ENCODE measurements at places on chromosomes 7 and 10.

GRCh38 chr7:135669774-135670173 is 7.5 kb downstream of the STMP1 start:
- no peak for DNase-seq

DNA sequence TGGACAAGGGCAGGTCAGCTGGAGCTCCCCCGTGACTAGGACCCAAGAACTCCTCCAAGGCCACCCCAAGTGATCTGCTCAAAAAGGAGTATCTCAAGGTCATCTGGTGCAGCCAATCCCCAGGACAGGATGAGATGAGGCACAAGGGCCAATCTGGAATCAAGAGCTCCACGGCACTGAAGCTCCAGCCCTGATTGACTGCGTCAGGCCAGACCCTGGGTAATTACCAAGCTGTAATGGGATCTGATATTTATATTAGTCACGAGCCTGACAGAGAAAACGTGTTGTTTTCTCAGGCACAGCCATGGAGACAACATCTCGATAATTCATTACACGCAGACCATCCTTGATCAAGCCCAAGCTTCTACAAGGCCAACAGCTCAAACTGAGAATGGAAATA is 4.2 kb downstream of the KCNMA1 start:
- DNase-seq = no peak

GRCh38 chr7:117011419-117012260 is 58.3 kb downstream of the ST7 start:
- DNase-seq = no peak

DNA sequence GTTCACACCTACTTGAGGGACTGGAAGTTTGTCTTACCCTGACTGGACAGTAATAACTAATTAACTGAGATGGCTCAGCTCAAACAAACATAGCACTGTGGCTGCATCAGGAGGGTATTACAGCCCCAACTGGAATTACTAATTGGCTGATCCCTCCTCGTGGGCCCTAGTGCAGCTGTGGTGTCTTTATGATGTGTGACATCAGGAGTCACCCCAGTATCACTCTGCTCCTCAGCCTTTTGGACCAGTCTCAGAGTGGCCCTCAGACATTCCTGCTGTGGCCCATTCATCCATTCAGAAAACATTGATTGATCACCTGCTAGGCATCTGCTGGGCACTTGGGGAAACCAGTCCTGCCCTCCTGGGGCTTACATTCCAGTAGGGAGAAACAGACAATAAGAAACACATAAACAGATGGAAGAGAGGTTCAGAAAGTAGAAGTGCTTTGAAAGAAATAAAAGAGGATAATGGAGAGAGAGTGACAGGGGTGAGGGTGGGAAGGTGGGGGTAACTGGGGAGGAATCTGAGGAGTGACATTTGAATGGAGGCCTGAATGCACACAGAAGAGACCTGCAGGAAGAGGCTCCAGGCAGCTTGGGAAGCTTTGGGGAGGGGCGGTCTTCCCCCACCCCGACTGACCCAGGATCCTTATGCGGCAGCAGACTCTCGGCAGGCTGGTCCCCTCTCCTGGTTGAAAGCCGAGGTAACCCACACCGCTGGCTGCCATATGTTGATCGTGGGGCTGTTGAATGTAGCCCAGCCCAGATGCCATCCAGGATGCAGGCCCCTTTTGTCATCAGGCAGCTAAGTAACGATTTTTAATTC is 113.1 kb downstream of the C10orf105 start:
- no peak for DNase-seq

GRCh38 chr7:151674161-151674920 is 154.6 kb upstream of the RHEB start:
- DNase-seq = no peak

- no peak for DNase-seq
Observed at GRCh38 chr10:113056030-113056429, 106.0 kb downstream of the TCF7L2 start.

DNA sequence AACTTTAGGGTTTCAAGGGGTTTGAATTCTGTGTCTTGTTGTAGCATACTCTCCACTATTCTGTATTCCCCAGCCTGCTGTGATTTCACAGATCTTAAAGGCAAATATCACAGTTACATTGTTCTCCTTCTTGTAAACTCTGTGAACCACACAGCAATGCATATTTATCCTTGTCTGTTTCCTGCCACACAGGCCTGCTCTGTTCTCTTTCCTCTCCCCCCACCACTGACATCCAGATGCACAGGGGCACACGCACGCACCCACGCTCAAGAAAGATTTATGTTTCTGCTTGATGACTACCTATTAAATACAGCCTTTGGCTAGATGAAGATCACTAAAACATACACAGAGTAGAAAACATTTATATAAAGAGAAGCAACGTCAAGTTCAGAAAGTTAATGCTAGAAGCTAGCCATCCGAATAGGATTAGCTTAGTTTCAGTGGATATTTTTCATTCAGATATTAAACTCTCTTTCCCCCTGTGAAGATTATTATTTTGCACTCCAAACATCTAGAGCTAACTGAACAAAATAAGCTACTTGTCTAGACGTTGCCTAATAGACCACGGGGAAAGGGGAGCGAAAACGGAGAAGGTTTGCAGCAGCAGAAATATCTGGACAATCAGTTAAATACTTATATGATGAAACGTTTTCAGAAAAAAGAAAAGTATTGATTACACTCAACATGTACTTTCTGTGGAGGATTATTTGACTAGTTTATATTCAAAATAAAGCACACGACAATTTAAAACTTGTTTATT is 193.1 kb upstream of the SEMA3C start:
- DNase-seq = no peak

- DNase-seq = no peak
Observed at GRCh38 chr10:95877881-95878280, 29.9 kb upstream of the CC2D2B start.

DNA sequence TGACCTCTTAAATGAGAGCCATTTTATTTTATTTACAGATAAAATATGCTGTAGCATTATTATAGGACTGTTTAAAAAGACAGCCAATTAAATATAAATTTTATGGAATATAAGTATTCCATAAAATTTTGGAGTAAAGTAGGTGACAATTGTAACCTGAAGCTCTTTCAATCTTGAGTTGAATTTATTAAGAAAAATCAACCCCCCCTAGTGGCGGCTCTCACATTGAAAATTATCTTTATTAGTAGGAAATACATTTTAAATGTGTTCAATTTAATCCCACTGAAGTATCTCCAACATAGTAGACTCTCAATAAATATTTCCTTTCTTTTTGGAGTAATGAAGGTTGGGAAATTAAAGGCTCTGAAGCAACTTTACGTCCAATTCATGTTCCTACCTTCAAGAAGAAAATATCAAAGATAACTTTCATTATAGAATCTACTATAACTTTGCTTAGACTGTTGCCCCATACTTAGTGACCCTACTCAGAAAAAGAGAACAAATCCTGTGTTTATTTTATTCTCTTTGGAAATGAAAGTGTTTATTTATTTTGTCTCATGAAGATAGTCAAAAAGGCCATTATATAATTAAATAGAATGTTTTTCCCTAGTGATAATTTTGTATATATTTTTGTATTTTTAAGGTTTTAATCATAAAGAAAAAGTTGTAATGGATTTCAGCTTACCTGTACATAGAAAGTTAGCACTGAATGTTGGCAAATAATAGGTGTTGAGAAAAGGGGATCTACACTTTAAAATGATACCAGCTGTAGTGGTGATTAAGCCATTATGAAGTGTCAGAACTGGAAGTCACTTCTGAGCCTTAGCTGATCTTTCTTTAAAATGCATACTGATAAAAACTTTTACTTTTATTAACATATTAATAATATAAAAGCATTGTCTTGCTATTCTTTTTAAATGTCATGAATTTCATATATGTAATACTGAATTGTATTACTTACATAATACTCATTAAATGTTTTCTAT is 3.3 kb downstream of the AHR start:
- peak; percentile 68 for DNase-seq

GRCh38 chr10:96287392-96288105 is 16.2 kb upstream of the BLNK start:
- no peak for DNase-seq

DNA sequence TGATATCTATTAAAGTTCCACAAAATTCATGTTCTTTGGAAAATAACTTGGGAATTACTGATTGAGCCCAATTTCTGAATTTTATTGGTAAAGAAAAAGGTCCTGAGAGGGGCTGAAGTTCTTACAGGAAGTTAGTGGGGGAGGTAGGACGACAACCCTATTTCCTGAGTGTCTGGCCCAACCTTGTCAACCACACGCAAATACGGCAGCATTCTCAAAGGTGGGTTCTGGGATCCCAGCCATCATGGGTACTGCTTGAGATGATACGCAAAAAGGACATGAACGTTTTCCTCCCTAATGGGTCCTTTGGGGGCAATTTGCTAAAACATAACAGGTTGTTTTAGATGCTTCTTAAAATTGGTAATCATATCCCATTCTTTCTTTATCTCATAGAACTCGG is 2.7 kb upstream of the PDCD4 start:
- peak; percentile 66 for DNase-seq

GRCh38 chr10:63129888-63130287 is 3.2 kb upstream of the NRBF2 start:
- no peak for DNase-seq
